ENCODE measurements at places on chromosomes 2 and 18.

GRCh38 chr2:100051253-100051652, 91.1 kb downstream of the AFF3 start:
- DNase-seq = no peak

DNA sequence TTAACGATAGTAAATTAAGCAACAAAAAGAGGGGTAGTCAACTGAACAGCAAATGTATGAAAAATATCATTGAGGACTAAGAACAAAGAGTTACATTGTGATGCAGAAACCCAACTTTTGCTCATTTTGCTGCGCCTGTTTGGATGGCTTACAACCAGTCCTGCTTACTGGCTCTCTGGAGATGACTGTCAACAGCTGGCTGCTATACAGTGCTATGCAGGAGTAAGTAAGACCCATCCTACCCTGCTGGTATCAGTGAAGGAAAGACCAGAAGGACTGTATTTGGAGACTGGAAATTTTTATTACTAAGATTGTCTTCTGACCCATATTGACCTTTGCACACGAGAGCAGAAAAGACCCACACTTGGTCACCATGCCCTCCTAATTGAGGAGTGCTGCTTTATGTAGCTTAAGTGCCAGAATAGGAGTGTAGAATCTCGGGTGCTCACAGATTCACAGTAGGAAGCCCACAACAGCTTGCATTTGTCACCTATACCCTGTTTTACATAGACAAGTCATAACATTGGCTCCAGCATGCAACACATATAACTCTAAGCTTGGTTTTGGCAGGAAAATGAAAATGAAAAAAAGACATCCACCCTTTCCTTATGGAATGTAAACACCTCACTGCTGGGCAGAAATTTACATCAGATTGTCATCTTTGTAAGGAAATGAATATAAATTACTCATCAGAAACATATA, 1915.0 kb upstream of the CELF4 start:
- DNase-seq = no peak

DNA sequence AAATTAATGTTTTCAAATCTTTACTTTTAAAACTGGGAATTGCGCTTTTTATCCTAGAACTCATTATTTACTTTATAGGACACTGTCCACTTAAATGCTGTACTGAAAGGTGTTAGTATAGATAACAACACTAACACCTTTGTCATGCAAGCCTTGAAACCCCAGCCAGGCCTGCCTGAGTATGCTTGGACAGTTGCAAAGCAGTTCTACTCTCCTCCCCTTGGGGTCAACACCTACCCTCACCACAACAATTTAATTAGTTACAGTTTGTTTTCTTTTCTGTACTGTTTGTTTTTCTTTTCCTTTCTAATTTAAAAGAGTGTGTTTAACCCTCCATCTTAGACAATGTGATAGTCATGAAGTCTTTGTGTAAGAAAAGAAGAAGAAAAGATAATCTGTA, 18.9 kb upstream of the FAM98A start:
- no peak for DNase-seq

DNA sequence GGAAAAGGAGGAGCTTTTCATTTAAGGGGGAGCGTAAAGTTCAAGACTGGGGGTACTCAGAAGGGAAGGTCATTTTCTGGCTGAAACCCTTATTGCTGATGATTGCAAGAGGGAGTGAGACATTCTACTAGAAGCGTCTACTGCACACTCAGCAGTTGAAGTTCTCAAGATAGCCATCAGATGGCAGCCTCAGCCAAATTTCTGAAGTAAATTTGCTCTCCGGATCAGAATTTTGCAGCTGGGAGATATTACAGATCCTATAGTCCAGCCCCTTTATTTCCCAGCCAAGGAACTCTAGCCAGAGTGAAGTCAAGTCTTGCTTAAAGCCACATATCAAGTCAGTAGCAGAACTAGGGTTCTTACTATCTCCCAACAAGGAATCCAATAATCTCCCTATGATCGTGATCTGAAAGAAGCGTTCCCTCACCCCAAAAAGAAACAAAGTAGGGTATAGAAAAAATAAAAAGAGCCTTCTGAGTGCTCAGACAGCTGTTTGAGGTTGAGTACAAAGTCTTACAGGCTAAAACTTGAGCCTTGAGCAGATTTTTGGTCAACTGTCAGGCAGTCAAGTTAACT, 24.0 kb downstream of the RAX start:
- peak; percentile 70 for DNase-seq
